ENCODE measurements at places on chromosomes 7 and 10. TPM values are rescaled to one million over a fixed set of nuclear protein-coding genes. Genes with fewer than 3 reads are reported as not detected.

Gene ELMO1
- 2.9 TPM for total RNA-seq

Gene PAPSS2
- 22.1 TPM for total RNA-seq

Gene DENND2A
- total RNA-seq, result 0.25 TPM

Gene HIPK2
- total RNA-seq, result 23.3 TPM

Gene TLX1
- not detected for total RNA-seq

Gene AFAP1L2
- 27.0 TPM for total RNA-seq

Gene C10orf53
- not detected for total RNA-seq

Data from A549 treated with RU486 at 1 μM for 4 hours (cell line).